Hematopoietic multipotent progenitor cell treated with erythropoietin and hydrocortisone succinate and interleukin-3 and kit ligand, for 6 days (in vitro differentiated cells): ENCODE measurements at places on chromosomes 1 and 21.

- DNase-seq, result no peak
Observed at GRCh38 chr1:159173320-159173719, 1.9 kb downstream of the CADM3 start.

- DNase-seq, result no peak
Observed at GRCh38 chr1:151259351-151259750, 4.8 kb downstream of the PSMD4 start.

GRCh38 chr1:203577766-203578491 lies 48.7 kb upstream of the ATP2B4 start:
- no peak for DNase-seq

GRCh38 chr21:45403825-45404729 lies 888 bp upstream of the COL18A1 start:
- peak; percentile 75 for DNase-seq

GRCh38 chr1:83716641-83717040 lies 282.3 kb downstream of the TTLL7 start:
- no peak for DNase-seq

- DNase-seq, result peak; percentile 27
Observed at GRCh38 chr1:205774198-205775014, 876 bp downstream of the RAB29 start.

- peak; percentile 86 for DNase-seq
Observed at GRCh38 chr1:11731691-11732283, 4.1 kb upstream of the AGTRAP start.
